Substantia nigra (tissue), 51 donors: ENCODE measurements at places on chromosomes 4 and X.
A peak's percentile ranks its signal among the peaks of the same experiment; 100 is the strongest.

DNA sequence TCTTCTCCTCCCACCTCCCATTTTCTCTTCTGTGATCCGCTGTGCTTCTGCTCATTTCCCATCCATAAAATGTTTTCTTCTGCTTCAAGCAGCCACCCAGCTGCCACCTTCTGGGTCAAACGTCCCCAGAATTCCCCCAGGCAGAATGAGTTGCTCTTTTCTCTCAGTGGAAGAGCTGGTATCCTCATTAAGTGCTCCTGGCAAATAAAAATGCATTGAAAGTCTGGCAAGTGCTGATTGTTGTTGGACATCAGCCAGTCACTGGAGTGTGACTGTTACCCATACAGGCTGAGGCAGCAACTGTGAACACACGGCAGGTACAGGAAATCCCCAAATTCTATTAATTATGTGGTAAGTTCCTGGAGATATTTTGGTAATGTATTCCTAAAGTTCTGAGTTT, 52.6 kb downstream of the LIMCH1 start:
- DNase-seq, result no peak

DNA sequence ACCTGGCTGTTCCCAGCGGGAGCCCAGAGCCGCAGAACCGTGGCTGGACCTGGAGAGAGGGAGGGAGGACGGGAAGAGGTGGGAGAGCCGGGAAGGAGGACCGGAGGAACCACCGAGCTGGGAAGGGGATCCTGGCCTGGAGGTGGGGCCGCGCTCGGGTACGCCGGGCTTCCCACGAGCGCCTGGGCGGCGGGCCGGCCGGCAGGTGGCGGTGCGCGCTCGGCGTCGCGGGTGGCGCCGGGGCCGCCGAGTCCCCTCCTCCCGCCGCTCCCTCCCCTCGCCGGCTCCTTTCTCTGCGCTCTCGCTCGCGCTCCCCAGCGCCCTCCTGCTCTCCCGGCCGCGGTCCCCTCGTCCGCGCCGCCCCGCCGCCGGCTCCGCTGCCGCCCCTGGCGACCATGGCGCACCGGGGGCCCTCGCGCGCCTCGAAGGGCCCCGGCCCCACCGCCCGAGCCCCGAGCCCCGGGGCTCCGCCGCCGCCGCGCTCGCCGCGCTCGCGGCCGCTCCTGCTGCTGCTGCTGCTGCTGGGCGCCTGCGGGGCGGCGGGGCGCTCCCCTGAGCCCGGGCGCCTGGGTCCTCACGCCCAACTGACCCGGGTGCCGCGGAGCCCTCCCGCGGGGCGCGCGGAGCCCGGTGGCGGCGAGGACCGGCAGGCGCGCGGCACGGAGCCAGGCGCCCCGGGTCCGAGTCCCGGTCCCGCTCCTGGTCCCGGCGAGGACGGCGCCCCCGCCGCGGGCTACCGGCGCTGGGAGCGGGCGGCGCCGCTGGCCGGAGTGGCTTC, at the start of gene SORCS2:
TSS of gene SORCS2 (plus strand) at position 287 of the 778 bp plus-strand sequence.
- peak; percentile 51 for DNase-seq

DNA sequence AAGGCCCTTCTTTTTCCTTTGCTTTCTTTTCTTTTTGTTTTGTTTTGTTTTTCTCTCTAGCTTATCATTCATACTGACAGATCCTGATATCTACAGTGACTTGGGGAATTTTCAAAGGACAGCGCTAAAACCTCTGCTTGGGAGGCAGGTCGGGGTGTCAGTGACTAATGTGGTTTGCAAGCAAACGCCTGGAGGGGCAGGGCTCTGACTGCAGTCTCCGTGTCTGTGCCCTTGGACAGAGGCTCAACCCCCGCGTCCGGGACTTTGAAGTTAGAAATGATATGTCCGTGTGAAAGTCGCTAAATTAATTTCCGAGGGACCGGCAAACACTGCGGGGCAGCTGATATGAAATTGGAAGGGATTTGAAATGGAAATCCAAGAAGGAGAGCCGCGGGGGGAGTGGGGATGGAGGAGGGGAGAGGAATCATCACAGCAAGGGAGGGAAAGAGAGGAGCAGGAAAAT, 312.4 kb downstream of the DHRSX start:
- DNase-seq, result no peak

DNA sequence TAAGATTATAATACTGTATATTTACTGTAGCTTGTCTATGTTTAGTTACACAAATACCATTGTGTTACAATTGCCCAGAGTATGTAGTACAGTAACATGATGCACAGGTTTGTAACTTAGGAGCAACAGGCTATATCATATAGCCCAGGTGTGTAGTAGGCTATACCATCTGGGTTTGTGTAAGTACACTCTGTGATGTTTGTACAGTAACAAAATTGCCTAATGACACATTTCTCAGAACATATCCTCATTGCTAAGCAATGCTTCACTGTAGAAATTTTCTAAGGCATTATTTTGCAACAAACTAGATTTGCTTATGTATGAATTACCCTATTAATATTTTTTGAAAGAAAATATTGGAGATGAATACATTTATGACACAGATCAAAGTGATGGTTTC, 1390.9 kb downstream of the C4orf33 start:
- no peak for DNase-seq

GRCh38 chrX:100743009-100743607, 11.2 kb upstream of the SYTL4 start:
- no peak for DNase-seq

DNA sequence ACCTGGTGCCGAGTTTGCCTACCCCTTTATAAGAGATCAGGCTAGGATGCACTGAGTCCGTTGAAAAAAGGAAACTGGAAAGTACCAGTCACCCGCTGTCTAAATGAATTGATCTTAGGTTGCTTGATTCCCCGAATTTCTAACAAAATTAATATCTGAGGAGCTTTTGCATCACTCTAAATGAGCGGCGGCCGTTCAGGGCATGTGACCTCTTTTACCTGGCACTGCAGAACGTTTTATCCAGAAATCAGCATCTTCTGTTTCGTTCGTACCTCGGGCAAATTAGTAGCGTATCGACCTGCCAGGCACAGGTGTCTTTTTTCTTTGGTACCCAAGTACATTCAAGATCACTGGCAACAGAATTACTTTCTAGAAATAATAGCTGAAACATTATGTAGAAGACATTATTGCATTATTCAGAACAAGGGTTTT, 876 bp downstream of the KLHL2 start:
- DNase-seq, result no peak

DNA sequence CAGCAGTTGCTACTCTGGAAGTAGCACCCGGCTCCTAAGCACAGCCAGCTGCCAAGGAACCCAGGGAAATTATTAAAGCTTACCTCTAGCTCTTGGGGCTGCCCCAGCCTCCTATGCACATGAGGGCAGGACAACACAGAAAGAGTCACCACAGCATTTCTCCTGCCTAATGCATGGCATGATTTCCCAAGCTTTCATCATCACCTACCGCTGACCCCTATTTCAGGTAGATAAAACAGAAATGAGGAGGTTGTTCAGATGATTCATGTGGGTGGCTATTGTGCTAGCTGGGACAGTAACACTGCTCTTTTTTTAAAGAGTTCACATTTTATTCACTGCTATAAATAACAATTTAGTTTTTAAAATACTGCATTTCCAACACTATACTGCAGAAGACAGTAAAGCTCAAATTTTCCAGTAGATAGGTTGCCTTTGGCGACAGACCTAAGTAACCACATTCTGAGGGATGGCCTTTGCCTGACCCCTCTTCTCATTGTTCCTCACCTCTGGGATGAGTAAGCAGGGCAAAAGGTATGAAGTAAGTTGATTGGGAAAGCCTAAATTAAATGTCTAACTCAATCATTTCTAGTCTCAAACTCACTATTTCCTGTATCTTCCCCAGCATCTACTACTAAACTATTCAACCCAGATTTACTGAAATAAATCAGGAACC, 16.7 kb downstream of the CASK start:
- no peak for DNase-seq

GRCh38 chrX:40445691-40446090, 135.1 kb upstream of the ATP6AP2 start:
- no peak for DNase-seq

- no peak for DNase-seq
These were observed 65.7 kb downstream of the IRF2 start for GRCh38 chr4:184408684-184409081.

GRCh38 chrX:129932821-129933321, 26.9 kb downstream of the UTP14A start:
- peak; percentile 20 for DNase-seq

DNA sequence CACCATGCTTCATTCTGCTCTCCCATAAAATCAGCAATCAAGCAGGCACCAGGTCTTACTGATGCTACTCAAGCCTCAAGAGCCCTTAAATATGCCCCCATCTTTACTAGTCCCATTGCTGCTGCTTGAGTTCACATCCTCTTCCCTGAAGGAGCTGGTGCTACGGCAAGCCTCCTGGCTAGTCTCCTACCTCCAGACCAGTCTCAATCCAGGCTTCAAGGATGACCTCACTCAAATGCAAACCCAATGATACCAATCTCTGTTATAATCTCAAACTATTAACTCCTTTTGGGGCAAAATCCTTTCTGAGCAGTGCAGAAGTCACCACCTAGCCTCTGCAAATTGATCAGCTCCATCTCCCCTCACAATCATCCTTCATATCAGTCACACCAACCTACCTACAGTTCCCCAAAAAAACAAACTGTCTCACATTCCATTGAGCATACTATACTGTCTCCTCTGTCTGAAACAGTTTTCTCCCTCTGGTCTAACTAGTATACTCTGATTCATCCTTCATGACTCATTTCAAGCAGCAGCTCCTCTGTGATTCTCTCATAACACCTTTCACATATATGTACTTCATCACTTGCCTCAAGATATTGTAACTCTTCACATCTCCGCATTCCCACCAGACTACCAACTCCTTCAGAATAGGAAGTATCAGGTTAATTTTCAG, 30.0 kb downstream of the PAPSS1 start:
- DNase-seq, result no peak

DNA sequence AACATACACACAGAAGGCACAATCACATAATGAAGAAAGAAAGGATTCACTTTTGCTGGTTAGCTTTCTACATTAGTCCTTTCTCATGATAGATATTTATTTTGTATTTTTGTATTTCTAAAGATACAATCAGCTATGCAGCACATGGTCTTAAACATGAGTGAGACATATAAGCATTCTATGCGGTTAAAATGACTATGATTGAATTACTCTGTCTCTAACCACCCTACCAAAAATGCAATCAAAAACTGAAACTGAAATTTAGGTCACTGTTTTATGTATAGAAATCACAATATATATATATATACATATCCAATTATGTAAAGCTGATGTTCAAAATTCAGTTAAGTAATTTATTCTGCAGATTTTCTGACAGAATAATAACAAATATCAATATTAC, 21.9 kb downstream of the CXXC4 start:
- DNase-seq, result no peak

DNA sequence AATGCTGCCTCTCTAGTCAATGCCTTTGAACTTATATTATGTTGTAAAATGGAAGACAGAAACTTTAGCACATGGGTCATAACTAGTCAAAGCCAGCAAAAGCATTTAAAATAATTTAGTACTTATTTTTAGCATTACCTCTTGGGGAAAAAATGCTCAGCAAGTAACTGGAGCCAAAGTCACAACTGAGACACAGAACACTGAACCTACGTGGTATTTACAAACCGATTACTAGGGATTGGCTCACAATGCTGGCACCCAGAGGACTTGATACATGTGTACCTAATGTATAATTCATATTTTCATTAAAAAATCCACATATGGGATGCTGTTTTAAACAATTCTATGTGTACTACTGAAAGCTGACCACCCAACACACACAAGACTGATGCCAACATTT, 38.4 kb downstream of the PHKA2 start:
- no peak for DNase-seq
